Fibroblast of villous mesenchyme (primary cell): ENCODE measurements at places on chromosomes 1 and 21.

- DNase-seq, result no peak
Measured at GRCh38 chr1:218546314-218546713, 201.2 kb downstream of the TGFB2 start.

GRCh38 chr21:32360401-32360975 is 32.3 kb downstream of the URB1 start:
- no peak for DNase-seq

DNA sequence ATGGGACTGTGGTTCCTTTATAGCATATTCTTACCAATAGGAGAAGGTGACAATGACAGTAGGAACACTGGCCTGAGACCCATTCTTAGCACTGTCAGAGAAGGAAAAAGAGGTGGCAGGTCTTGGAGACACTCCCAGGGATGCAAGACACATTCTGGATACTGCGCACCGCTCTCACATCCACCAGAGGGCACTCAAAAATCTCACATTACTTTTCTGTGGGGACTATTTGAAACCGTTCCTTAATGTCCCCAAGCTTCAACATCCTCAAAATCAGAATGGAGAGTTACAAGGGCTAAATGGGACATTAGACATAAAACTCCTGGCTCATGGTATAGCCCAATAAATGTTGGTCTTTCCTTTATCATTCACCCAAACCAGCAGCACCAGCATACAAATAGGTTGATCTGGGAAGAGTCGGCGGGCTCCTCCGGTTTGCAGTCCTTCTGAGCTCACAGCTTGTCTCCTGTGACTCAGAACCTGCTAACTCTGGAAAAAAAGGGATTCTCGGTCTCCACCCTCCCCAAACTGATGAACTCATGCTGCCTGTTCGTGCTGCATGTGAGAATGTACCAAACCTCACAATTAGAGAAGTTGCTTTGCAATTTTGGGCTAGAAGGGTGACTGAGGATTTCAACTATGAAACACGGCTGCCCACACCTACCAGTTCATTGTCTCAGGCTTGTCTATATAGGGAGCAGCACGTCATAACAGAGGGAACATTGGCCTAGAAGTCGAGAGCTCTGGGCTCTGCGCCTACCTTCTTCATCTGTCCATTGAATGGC is 40.2 kb downstream of the IL12RB2 start:
- peak; percentile 61 for DNase-seq

DNA sequence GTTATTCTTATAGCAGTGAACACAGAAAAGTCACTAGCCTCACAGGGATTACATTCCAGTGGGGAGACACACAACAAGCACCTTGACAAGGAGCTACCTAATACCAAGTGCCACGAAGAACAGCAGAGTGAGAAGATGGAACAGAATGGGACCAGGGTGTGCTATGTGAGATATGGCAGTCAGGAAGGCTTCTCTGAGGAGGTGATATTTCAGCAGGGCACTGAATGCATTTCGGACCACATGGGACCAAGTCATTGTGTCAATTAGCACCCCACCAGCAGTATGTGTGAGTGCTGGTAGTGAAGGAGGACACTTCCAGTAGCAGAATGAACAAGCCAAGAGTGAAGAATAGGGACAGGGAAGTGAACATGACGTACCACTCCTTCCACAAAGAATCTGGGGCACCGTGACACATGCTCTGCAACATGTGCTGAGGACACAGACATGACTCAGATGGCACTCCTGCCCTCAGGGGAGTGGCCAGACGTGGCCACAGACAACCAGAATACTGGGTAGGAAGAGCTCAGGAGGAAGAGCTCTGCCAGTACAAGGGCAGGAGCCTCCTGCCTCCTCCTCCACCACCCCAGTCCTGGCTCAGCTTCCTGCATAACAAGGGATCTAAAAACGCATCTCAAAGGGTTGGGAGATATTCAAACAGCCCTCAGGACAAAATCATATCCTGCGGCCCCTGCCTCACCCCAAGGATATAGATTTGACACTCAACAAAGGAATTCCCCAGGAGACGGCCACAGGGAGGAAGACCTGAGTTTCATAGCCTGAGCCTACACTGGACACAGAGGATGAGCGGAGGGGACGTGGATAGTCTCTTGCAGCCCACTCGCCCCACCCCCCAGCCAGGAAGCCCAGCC is 102.5 kb downstream of the TRABD2B start:
- peak; percentile 7 for DNase-seq

GRCh38 chr21:38714999-38715398 is 90.7 kb upstream of the ETS2 start:
- no peak for DNase-seq

DNA sequence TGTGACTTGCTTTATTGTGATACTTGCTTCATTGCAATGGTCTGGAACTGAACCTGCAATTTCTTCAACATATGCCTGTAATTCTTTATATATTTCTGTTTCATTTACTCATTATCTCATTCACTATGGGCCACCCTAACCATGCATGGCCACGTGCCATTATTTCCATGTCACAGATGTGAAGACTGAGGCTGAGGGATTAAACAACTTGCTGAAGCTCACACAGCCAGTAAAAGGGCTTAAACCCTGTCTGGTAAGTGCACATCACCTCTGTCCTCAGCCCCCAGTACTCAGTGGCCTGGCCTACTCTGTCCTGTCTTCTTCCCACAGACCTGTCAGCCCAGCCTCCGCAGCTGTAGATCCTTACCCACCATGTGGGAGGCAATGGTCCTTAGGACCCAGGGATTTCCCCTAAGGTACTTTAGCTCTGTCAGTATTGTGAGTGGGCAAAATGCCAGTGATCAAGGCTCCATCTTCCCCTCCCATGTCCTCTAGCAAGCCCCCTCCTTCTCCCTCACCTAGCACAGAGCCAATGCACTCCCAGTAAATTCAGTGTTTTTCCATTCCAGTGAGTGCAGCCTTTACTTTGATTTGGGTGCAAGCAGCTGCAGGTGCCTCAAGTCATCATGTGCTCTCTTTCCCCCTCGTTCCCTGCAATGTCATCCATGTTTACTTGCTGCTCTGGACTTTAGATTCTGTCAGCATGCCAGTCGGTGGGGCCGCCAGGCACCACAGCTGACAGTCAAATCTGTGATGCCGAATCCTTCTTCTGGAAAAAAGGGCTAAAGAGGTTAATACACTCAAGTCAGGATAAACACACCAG is 228.2 kb upstream of the PROX1 start:
- DNase-seq, result no peak

DNA sequence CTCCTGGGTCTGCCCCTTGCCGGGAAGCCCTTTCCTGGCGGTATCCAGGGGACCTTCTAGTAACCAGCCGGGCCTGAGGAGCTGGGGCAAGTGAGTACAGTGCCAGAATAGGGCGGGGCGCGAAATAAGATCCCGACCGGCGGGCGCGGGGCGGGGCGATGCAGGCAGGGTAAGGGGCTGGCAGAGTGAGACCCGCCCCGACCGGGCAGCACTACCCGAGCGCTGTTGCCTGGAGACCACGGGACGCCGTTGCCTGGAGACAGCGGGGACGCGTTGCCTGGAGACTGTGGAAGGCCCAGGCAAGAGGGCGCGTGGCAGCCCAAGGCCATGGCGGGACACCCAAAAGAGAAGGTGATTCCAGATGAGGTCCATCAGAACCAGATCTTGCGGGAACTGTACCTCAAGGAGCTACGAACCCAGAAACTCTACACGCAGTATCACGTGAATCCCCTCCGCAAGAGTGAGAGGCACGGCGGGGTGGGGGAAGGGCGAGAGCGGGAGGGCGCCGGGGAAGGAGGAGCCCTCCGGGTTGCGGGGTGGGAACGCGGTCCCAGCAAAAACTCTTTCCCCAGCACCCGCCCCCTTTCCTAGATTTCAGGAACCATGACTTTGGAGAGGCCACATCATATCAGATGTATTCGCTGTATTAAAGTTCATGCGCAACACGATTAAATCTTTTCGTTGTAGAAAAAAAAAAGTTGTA is 24.3 kb downstream of the EBNA1BP2 start:
- peak; percentile 79 for DNase-seq

GRCh38 chr1:159935719-159936272 is 9.6 kb downstream of the IGSF9 start:
- DNase-seq, result no peak

DNA sequence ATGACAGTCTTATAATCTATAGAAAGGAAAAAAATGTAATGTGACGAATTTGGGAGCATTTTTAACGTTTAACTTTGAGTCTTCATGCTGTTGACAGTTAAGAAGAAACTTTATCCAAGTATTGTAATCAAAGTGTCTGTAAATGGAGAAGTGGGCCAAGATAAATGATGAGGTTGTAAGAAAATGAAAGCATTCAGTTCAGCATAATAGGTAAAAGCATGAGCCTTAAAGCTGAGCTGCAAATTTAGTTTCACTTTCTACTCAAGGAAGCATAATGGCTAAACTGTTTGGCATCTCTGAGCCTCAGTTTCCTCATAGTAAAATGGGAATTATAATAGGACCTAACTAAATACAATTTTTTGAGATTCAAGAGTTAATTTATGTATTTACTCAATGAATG is 1554.8 kb downstream of the KCNT2 start:
- no peak for DNase-seq

GRCh38 chr1:188782220-188782841 is 1695.3 kb downstream of the BRINP3 start:
- peak; percentile 1 for DNase-seq

- peak; percentile 55 for DNase-seq
Measured at GRCh38 chr1:15757575-15758342, 836 bp upstream of the FBLIM1 start.

- no peak for DNase-seq
Measured at GRCh38 chr1:78375996-78376395, 114.8 kb upstream of the PTGFR start.

- DNase-seq, result peak; percentile 76
Measured at GRCh38 chr21:35940074-35940927, 120.0 kb downstream of the SETD4 start.

- no peak for DNase-seq
Measured at GRCh38 chr1:58901008-58901407, 117.2 kb upstream of the JUN start.

GRCh38 chr1:225973158-225973557 is 26.0 kb downstream of the SDE2 start:
- DNase-seq, result no peak

DNA sequence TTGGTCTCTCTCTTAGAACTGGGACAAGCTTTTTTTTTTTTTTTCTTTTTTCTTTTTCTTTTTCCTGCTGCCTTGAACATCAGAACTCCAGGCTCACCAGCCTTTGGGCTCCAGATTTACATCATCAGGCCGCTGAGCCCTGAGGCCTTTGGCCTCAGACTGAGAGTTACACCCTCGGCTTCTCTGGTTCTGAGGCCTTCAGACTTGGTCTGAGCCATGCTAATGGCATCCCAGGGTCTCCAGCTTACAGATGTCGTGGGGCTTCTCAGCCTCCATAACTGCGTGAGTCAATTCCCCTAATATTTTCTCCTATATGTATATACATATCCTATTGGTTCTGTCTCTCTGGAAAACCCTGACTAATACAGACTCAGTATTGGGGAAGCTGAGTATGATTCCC is 36.5 kb upstream of the RC3H1 start:
- DNase-seq, result no peak

- DNase-seq, result no peak
Measured at GRCh38 chr1:41953291-41953690, 34.6 kb upstream of the HIVEP3 start.

- no peak for DNase-seq
Measured at GRCh38 chr1:17361687-17362086, 10.3 kb upstream of the PADI6 start.

DNA sequence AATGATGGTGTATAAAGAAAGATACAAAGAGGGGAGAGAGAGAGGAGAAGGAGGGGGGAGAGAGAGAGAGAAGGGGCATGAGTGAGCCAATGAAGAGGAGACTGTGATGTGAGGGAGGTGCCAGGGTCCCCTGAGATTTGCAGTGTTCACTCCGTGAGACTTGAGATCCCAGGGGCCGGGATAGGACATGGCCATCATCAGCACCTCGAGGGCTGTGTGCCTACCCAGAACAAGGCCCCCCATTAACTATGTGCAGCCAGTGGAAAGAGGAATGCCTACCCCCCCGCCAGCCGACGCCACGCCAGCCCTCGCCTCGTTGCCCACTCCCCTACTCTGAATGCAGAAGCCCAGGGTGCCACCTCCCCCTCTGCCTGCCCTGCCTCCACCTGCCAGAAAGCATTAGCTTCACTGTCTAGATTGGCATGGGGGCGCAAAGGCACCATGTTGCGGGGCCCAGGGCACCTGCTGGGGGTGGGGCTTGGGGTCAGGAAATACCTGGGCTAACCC is 14.8 kb downstream of the LGR6 start:
- DNase-seq, result no peak

- no peak for DNase-seq
Measured at GRCh38 chr1:81717230-81717629, 83.5 kb upstream of the ADGRL2 start.

- DNase-seq, result no peak
Measured at GRCh38 chr1:204451352-204452124, 39.9 kb upstream of the PPP1R15B start.

DNA sequence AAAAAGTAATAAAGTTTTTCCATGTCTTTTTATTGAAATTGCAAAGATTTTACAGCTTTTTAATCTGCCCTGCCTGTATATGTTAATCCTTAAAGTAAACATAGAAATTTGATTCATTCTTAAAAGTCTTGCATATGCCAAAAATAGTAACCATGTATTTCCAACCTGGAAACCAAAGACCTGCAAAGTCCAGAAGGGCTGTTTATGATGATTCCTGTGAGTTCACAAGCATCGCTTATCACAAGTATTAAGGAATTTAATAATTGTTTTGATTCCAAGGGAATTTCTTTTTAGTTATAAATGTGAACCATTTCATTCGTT is 199.1 kb downstream of the PTPRC start:
- no peak for DNase-seq

GRCh38 chr1:158961178-158961577 is 29.8 kb downstream of the PYHIN1 start:
- no peak for DNase-seq

DNA sequence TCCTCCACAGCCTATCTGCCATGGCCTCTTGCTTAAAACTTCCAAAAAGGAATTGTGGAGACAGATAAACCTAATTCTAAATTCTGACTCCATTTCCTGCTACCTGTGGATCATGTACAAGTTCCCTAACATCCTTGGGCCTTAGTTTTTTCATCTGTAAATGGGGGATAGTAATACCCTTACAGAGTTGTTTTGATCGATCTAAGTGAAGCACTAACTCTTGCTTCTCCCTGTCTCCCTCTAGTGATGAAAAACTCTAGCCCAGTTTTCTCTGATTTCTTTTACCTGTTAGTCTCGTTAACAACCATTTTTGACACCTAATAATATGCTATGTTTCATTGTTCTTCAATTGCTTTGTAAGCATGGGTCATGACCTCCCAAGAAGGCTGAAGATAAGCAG is 65.9 kb downstream of the TM2D1 start:
- DNase-seq, result no peak

- DNase-seq, result peak; percentile 0
Measured at GRCh38 chr1:82517586-82517985, 716.9 kb downstream of the ADGRL2 start.

- DNase-seq, result no peak
Measured at GRCh38 chr1:2962946-2963345, 58.3 kb upstream of the ACTRT2 start.

- DNase-seq, result no peak
Measured at GRCh38 chr1:92087542-92087941, 7.4 kb downstream of the BTBD8 start.
